ENCODE measurements at places on chromosomes 11 and 22.

DNA sequence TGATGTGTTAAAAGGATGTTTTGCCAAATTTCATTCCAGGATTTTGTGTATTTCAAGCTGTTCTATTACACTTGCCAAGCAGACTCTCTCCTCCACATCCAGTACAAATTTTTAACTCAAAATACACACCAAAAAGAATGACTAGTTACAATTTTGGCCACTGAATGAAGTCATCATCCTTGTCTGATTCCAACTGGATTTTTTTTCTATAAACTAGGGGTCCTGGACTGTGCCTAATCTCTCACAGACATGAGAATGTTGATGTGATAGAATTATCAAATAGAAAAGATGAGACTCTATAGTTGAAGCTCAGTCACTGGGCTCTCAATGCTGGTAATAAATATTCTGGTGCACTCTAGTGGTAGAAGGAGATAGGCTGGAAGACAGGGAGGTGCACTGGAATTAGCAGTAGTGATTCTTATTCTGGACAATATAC lies 85.8 kb downstream of the FANCF start:
- DNase-seq = peak; percentile 28

DNA sequence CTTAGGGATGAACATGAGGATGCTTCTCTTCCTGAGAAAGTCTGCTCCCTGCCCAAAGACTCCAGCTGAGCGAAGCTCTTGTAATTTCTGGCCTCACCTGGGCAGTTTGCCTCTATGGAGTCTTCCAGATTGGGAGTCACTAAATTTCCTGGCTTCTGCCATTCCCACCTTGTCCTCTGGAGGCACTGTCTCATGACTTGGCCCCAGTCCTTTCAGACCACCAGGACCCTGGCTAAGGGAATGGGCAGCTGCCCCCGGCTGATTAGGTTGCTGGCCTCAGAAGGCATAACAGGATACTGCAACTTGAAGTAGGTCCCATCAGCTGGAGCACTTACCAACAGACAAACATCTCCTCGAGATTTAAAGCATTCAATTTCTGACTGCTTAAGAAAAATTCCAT lies 128.1 kb upstream of the SPON1 start:
- no peak for DNase-seq

GRCh38 chr22:44616882-44617655 lies 84.9 kb upstream of the PRR5 start:
- DNase-seq = no peak

- peak; percentile 32 for DNase-seq
Observed at GRCh38 chr11:34787348-34787747, 128.8 kb downstream of the APIP start.

- DNase-seq = no peak
Observed at GRCh38 chr11:77449060-77449521, 24.8 kb downstream of the PAK1 start.

DNA sequence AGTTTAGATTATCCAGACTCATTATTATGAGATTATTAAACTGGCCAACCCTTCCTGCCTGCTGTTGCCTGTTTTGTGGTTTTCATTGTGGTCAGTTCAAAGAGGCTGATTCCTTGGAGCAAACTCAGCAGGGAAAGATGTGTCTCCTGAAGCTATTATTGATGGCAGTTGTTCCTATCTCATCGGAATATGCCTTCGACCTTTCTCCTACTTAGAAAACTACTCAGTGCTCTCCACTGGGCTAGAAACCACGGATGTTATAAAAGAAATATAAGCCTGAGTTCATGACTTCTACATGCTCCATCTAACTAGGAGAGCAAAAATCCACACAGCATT lies 80.2 kb upstream of the NAV2 start:
- peak; percentile 64 for DNase-seq

GRCh38 chr22:43152357-43153071 lies 1.2 kb downstream of the TSPO start:
- peak; percentile 22 for DNase-seq

GRCh38 chr11:85827748-85828639 lies 17.1 kb upstream of the SYTL2 start:
- DNase-seq = peak; percentile 91

DNA sequence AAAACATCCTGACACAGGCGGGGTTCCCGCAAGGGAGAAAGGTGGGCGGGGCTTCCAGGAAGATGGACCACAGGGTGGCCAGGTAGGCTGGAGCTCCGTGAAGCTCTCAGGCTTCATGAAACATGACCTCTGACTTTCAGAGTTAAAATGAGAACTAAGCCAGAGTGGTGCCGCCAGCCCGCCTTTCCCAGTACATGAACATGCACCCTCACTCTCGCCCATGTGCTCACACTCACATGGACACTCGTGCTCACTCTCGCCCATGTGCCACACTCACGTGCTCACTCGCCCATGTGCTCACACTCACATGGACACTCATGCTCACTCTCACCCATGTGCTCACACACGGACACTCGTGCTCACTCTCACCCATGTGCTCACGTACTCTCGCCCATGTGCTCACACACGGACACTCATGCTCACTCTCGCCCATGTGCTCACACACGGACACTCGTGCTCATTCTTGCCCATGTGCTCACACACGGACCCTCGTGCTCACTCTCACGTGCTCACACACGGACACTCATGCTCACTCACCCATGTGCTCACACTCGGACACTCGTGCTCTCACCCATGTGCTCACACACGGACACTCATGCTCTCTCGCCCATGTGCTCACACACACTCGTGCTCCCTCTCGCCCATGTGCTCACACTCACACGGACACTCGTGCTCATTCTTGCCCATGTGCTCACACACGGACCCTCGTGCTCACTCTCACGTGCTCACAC lies 10.0 kb downstream of the RNH1 start:
- no peak for DNase-seq

DNA sequence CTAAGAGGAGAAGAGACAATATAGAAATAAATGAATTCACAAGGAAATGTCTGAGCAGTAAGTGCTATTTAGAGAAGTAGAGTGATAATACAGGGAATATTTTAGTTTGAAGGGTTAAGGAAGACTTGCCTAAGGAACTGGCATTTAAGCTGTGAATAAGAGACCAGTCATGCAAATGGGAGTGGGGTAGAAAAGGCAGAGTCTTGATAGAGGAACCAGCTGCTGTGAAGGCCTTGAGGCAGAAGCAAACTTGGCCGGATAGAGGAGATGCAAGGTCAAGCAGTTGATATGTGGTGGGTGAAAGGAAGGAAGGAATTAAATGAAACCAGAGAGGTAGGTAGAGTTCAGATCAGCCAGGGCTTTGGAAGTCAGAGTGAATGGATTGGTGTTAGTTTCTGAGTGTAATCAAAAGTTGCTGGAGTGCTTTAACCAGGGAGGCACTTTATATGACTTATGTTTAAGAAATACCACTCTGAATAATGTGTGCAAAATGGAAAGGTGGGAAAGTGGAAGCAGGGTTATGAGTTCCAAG lies 198.4 kb upstream of the SESN3 start:
- DNase-seq = no peak

DNA sequence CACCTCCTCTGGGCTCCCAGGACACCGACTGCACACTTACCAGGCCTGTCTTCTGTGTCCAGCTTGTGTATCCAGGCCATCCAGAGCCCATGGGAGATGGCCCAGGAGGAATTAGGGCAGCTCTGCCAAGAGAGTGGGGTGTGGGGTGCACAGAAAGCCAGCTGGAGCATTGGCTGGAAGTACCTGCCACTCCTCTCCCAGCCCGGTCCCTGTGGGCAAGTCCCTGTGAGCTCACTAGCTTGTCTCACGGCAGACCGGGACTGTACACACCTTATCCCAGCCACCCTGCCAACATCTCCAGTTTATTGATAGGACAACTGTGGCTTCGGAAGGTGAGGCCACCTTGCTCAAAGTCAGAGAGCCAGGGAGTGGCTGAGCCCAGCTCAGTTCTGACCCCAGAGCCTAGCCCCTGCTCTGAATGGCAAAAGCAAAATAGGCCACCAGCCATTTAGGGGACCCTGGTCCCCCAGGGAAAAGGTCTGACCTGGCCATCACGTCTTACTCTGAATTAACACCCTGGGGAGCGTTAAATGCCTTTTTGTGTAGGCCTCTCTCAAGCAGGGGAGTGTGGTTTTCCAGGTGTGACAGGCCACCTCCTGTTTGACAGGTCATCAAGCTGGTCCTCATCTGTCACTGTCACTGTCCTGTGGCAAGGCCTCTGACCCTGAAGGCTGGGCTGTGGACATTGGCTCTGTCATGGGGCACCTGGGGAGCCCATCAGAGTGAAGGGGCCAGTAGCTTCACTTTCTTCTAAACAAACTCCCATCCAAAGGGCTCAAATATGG lies 15.1 kb downstream of the UQCR10 start:
- DNase-seq = peak; percentile 46

- no peak for DNase-seq
Observed at GRCh38 chr11:93510196-93510873, 32.9 kb downstream of the SMCO4 start.

GRCh38 chr22:38570779-38571364 lies 889 bp upstream of the DMC1 start:
- DNase-seq = peak; percentile 17

DNA sequence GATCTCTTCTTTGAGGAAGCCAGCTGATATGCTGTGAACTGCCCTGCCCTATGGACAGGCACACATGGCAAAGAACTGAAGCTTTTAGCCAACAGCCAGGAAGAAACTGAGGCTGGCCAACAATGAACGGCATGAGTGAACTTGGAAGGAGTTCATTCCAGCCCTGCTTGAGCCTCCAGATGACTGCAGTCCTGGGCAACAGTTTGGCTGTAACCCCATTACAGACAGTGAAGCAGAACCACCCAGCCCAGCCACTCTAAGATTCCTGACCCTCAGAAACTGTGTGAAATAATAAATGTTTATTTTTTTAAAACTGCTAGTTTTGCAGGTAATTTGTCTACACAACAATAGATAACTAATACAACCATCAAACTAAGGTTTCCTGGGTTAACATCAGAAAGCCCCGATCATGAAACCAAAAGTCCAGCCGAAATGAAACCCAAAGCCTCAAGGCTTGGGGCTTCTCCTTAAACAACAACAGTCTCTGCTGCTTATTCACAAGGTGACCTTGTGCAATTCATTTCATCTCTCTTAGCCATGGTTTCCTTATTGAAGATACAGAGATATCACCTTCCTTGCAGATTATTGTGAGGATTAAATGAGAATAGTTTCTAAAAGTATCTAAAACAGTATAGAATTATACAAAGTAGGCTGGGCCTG lies 31.4 kb downstream of the PAK1 start:
- no peak for DNase-seq

DNA sequence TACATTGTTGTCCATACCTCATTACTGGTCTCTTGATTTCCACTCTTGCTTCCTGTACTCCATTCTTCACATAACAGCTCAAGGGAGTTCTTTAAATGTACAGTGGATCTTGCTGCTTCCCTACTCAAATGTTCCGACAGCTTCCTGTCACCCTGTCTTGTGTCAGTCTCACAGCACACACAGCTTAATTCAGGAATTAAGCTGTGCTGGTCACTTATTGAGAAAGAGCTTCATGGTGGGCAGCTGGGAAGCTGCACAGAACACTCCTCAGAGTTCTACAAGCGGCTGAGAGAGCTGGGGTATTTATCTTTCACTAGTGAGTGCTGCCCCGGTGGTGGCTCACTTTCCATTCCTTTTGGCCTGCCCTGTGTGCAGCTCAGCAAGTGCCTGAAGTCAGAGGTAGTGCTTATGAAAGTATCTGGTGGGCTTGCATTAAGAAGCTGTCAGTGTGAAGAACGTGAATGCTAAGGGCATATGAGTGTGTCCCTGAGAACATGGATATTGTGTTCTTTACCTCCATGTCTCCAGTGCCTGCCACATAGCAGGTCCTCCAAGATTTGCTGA lies 48.7 kb downstream of the KCNQ1OT1 start:
- DNase-seq = no peak

- no peak for DNase-seq
Observed at GRCh38 chr11:119310682-119311052, 6.3 kb downstream of the MCAM start.

DNA sequence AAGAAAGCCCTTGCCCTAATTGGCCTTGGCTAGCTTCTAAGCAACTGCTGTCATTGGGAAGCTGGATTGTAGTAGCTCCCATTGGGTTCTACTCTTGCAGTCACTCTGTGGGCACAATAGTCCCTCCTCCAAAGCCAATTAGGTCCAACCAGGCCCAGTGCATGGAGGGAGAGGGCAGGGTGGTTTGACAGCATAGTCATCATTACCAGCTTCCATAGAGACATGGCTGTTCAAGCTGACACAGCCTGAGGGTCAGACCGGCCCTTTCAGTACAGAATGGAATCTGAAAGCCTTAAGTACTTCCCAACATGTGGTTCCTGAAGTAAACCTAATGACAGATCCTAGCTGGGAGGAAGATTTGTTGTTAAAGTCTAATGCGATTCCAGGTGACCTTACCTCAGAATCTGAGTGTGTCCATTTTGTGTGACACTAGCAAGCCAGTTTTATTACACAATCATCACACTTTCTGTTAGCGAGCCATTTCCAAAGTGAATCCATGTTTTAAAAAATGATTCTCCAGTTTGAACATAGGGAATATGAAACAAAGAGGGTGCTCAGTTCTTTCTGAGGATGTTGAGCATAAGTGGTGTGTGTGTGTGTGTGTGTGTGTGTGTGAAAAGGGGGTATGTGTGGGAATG lies 6.9 kb downstream of the PLET1 start:
- no peak for DNase-seq

- DNase-seq = no peak
Observed at GRCh38 chr22:45735273-45735672, 63.6 kb downstream of the ATXN10 start.

- no peak for DNase-seq
Observed at GRCh38 chr22:23745791-23746190, 5.1 kb downstream of the ZNF70 start.

GRCh38 chr22:30036656-30037055 lies 43.6 kb upstream of the HORMAD2 start:
- DNase-seq = peak; percentile 28
